Activated CD8-positive, alpha-beta memory T cell treated with anti-CD3 and anti-CD28 coated beads, Interleukin-2, amount 50 U/mL, for 48 hours (primary cell): ENCODE measurements at places on chromosomes 12 and 14.

- DNase-seq = no peak
Measured at GRCh38 chr14:43647302-43647701, 859.8 kb downstream of the FSCB start.

DNA sequence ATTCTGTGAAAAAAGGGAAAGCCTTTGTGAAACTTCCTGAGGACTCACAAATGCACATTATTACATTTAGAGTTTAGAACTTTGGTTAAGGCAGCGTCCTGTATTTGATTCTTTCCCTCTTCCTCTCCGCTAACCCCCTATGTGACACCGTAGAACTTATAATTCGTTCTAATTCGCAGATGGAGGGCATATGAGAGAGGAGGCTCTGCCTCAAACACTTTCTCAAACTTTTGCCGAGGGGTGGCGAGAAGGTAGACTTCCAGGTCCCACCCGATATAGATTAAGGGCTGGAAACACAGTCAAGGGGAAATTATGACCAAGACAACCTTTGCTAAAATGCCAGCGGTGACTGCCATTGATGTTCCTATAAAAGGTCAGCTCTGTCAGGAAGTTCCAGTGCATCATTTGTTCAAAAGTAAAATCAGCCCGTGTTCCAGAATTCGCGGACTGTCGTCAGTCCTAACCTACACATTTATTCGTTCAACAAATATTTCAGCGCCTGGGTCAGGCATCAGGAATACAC is 904 bp upstream of the PAPOLA start:
- DNase-seq = peak; percentile 54

DNA sequence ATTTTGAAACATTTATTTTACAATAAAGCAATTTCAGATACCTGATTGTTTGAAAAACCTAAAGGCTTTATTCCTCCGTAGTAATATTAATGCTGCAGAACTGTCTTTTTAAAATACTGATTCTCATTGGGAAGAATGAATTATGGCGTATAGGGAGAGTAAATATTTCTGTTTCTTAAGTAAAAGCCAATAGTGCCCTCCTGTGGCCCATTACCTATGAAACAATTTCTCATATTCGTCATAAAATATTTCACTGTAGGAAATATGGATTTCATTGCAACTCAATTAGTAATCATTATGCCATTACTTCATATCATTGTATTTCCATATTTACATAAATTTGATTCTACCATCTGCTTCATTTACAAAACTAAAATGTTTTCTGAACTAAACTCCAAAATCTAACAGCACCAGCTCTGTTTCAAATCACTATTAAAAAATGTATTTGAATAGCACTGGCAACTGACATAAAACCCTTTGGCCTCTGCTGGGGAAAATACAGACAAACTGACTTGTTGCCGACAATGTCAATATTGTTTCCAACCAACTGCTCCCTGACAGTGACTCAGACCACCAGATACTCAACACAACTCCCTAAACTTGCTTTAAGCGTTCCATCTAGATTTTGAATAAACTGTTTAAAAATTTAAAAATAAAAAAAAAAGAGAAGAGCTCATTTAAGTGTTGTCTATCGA is 290.3 kb downstream of the NAV3 start:
- no peak for DNase-seq

DNA sequence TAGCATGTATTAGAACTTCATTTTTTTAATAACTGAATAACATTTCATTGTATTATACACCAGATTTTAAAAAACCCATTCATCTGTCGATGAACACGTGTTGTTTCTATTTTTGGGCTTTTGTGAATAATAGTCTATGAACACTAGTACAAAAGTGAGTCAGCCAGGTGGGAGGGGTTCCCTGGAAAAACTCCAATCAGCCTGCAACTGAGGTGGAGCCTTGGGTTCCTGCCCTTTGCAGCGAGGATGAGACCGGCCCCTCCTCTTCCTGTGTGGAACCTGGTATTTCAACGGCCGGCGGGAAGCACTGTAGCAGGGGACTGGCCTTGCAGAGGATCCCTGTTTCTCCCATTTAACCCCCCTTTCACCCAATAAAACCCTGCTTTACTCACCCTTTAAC is 56.1 kb downstream of the LMNTD1 start:
- DNase-seq = no peak

- no peak for DNase-seq
Measured at GRCh38 chr12:39813776-39814175, 194.2 kb upstream of the ABCD2 start.

GRCh38 chr12:88615490-88615889 is 35.2 kb upstream of the KITLG start:
- no peak for DNase-seq

DNA sequence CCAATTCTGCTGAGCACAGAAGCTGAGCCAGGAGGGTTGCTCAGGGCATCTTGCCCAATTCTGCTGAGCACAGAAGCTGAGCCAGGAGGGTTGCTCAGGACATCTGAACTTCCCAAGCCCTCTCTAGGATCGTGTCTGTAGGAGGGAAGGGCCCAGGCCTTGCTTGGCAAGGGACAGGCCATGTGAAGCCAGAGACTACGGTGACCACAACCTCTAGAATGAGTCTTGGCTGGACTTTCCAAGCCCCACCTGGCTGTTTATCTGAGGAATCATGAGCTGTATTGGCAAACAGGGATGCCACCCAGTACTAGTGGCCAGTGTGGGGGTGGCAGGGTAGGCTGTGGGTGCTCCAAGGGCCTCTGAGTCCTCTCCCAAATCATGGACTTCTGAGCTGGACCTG is 7.7 kb upstream of the SERPINA6 start:
- DNase-seq = no peak

DNA sequence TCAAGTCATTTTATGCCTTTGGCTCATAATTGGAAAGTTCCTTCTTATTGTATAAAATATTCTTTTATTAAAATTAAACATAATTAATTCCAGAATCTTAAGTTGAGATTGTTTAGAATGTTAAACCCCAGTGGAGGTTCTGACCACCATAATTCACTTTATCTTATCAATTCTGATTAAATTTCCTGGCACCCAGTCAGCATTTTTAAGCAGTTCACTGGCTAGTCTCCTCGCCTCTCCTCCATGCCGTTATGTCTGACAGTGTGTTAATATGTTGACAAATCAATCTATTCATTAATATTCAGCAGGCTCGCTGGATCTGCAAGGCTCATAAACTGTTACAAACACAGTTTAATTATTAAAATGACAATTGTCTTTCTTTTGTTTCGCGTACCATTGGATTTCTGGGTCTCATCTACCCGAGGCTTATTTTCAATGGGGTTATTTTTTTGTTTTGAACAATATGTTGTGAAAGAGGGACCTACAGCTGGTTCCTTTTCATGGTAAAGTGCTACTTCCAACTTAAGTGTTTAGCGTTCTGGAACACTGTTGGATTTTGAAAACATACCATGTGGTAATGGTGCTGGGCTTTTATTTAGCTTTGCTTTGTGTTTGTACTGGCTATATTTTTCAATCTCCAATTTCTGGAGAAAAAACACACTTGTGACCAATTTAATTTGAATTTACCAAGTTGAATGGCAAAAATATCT is 339.7 kb downstream of the PRKD1 start:
- no peak for DNase-seq

DNA sequence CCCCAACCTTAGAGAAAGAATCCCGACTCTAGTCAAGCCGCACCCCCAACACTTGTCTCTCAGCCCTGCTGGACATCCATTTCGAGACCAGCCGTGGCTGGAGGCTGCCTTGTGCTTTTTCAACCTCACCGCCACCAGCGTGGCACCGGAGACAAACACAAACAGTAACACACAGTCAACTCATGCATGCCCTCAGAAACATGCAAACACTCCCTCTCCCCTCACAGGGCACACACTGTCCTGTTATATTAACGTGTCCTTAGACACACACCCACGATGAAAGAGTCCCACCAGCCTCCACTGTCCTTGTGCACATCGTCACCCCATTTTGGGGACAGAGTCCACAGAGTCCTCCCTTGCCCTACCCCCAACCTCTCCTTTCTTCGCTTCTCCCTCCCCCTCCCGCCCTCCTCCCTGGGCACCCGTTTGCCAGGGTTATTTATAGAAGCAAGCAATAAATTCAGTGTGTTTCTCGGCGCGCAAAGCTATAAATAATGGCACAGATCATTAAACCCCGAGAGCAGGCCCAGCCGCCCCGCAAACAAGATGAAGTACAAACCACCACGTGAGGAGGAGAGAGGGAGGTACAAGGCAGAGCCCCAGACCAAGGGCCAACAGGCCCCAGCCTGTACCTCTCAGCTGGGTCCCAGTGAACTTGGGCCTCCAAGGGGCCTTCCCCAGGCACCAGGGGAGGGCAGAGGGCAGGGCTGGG is 27.9 kb downstream of the SMUG1 start:
- DNase-seq = no peak

DNA sequence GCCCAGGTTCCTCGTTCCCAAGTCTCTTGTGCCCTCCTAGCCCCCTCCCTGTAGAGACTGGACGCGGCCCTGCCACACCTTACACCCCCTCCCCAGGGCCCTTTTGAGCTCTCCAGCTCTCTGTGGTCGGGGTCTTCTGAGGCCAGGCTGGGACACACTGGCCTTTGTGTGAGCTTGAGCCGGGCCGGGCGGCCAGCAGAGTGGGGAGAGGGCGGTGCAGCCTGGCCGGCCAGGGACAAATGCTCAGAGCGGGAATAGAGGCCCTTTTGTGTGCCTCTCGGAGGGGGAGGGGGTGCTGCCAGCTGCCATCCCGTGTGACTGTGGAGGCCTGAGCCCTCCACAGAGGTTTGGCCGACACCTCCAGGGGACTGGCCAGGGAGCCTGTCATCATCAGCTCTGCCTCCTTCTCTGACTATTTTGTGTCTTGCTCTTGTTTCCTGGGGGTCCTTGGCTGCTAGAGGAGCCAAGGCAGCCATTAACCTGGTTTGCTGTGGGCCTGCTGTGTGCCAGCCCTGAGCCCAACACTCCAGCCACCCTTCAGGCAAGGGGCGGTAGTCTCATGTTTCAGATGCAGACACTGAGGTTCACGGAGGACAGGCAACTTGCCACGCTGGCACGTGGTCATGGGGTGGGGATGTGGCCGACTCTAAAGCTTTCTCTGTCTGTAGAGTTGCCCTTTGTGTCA is 13.6 kb downstream of the FAM222A start:
- DNase-seq = no peak

DNA sequence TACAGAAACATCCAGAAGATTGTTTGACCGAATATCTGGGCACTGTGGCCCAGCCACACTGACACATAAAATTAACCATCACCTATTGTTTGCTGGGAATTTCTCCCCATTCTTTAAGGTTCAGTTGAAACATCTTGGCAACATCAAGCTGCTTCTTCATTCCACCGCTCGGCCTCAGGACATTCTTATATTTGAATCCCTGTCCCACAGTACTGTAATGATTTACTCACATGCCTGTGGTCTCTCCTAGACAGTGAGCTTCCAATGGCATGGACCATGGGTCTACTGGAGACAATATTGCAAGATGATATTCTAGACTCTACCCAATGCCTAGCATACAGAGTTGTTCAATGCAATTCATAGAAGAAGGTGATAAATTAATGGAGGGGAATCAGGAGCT is 56.1 kb downstream of the EMP1 start:
- no peak for DNase-seq

- DNase-seq = no peak
Measured at GRCh38 chr12:117165342-117165741, 24.9 kb downstream of the FBXO21 start.

DNA sequence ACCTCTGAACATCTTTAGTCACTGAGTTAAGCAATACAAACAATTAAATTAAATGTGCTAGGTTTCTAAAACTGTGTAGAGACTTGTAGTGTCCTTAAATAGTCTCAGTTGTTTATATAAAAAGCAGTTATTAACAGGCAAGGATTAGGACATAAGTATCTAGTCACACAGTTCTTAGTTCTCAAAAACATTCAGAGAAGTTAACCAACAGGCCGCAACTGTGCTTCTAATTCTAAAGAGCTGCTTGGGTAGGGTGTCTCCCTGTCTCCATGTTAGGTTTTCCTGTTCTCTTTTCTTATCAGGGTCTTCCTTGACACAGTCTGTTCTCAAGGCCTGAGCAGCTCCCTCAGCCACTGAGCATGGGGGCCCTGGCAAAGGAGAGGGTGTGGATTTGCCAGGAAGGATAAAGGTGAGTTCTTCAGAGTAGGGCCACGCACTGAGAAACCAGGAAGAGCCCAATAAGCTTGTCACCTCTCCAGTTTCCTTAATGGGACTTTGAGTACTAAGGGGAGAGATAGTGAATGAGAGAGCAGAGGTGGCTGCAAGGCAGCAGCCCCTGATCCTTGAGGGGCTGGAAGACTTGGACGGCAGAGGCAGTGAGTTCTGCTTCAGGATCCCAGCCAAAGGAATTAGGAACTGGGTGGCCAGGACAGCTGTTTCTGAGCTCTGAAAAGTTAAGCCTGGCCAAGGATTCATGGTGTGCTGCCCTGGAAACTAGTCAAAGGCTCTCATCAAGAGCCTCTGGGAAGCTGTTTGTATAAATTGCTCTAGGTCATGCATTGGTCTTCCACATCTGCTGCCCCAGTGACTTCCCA is 177.3 kb downstream of the MYRFL start:
- DNase-seq = no peak
